Colonic mucosa (tissue), 4 donors: ENCODE measurements at places on chromosomes 1 and 21. TPM values are rescaled to one million over a fixed set of nuclear protein-coding genes. Genes with fewer than 3 reads are reported as not detected.
A peak's percentile ranks its signal among the peaks of the same experiment; 100 is the strongest.

GRCh38 chr1:5151511-5151910, 497.1 kb downstream of the AJAP1 start:
- no peak for DNase-seq

GRCh38 chr1:248618878-248619277, 16.0 kb downstream of the OR2T11 start:
- DNase-seq, result peak; percentile 78

GRCh38 chr1:209219791-209220524, 363.6 kb upstream of the CAMK1G start:
- DNase-seq, result no peak

- no peak for DNase-seq
These were observed 104.9 kb downstream of the NUF2 start for GRCh38 chr1:163426505-163427251.

- DNase-seq, result no peak
These were observed 32.0 kb upstream of the PRDX6 start for GRCh38 chr1:173445164-173445563.

DNA sequence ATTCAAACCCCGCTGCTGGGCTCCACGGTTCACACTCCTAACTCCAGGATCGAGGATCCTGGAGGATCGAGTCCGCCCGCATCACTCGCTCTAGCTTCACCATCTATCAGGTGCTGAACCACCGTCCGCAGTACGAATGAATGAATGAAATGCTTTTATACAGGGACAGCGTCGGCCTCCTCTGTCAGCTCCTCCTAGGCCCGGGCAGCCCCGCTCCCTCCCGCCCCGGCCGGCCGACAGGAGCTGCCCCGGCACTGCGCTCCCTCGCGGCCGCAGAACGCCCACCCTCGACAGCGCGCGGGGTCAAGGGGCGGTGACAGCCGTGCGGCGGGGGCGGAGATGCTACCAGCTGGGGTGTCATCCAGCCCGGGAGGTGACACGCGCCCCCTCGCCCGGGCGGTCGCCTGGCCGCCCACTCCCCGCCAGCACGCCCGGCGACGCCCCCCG, 520 bp downstream of the ZBTB17 start:
- DNase-seq, result peak; percentile 54

DNA sequence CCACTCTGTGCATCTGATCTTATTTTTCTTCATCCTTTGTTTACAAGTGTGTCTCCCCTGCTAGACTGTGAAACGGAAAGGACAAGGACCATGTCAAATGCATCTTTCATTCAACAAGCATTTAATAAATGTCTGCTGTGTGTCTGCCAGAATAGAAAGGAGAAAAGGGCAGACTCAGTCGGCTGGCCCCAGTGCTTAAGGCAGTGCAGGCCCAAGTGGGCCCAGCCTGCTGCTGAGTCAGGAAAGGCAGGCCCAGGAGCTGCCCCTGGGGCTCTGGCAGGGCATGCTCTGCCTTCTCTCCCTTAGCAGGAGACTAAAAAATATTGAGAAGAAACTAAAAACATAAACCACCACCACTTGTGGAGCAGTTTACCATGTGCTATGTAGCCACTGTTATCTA, 38.1 kb downstream of the PLEKHA6 start:
- no peak for DNase-seq

DNA sequence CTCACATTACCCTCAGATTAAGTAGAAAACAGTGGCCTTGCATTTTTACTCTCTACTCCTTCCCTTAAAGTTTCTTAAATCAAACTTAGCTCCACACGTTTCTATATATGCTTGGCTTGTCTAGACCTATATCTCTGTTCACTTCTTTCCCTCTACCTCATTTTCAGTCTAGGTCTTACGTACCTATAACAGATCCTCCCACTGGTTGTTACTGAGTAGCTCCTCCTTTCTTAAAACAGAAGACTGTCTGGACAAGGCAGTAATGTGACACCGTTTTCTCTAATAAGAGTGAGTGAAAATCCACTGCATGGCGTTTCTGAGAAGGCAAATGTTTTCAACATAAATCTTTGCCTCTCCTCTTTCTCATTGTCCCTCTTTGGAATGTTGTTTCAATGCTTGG, 211.7 kb upstream of the POGK start:
- DNase-seq, result no peak

GRCh38 chr1:59078070-59078800, 218.7 kb upstream of the FGGY start:
- no peak for DNase-seq

DNA sequence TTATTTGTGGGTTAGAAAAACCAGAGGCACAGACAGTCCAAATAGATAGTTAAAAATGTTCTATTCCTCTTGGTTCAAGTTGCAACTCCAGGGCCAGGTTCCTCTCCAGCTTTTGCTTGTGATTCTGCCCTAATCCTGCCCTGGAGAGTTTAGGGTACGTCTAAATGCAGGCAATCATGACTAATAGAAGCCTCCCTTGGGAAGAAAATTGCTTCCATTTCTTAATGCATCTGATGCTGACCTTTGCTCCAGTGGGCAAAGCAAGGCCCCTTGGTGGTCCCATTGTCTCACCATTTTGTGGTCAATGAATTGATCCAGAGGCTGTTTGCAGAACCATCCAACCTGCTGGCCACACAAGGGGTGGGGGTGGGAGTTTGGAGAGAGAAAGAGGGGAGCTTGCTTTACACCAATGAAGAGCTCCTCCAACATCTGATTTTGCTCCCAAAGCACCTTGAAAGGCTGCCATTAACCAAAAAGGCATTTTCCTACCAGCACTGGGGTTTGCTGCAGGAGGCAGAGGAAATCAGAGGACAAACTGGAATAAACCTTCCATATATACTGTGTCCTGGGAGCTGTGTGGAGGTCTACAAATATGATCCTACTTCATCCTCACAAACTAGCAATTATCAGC, 31.3 kb downstream of the C8B start:
- no peak for DNase-seq

Gene SPTA1
- total RNA-seq, result not detected

DNA sequence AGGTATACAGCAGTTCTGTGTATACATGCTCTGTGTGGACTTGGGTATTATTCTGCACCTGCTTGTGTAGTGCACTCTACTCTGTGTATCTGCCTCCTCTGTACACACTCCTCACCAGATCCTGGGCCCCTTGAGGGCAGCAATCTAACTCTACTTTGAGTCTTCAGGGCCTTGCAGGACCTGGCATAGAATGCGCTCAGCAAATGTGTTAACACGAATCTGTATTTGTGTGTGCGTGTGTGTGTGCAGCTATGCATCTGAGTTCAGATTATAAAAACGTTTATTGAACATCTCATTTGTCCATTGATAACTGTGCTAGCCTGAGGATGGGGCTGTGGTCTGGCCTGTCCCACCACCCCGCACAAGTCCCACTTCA, 3.9 kb upstream of the MEF2D start:
- no peak for DNase-seq

DNA sequence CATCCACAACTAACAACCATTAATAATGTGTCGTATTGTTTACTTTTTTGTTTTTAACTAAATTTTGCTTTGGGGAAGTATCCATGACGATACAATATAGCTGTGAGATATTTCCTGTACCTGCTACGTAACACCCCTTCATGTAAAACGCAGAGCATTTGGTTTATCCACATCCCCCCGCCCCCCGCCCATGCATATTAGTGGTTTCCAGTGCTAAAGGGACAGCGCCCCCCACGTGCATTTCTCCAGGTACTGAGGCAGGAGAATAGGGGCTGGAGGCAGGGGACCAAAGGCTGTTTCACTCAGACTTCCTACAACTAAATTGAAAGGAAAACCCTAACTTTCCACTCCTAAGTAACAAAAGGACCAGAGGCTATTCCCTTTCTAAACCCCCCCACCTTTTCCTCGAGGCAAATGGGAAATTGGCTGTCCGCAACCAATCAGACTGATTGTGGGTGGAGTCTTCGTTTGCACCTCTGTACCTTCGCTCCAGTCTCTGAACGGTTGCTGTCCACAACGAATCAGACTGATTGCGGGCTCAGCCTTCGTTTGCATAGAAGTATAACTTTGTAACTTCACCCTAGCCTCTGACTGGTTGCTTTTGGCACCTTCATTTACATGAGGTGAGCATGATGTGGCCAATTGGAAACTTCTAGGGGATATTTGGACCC, 12.2 kb upstream of the RIPK4 start:
- DNase-seq, result peak; percentile 51

Gene PLEKHG5
- 19.6 TPM for total RNA-seq

DNA sequence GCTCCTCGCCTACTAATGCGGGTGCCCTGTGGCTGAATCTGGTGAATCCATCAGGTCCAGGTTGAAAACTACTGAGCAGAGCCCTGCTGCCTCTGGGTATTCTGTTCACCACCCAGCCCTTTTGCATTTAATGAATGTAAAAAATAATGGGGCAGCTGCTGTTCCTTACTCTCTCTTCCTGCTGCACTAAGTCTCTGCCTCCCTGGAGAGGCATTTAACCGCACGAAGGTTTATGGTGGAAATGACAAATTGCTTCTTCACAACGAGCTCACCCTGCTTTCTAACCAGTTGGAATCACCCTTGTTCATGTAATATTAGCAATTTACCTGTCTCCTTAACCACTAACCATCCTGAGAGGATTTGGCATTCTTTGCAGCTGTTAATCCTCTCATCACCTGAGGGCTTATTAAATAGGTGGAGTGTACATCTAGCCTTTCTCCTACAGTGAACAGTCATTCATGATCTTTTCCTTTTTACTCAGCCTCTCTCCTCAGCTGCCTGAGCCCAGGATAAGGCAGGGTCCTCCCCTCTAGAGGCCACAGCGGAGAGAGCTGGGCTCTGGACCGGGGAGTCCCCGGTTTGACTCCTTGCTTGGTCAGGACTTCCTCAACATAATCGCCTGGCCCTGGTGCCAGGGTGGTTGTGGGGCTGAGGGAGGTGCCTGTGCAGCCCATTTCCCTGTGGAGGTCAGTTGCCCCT, 97.6 kb downstream of the NOS1AP start:
- DNase-seq, result no peak

DNA sequence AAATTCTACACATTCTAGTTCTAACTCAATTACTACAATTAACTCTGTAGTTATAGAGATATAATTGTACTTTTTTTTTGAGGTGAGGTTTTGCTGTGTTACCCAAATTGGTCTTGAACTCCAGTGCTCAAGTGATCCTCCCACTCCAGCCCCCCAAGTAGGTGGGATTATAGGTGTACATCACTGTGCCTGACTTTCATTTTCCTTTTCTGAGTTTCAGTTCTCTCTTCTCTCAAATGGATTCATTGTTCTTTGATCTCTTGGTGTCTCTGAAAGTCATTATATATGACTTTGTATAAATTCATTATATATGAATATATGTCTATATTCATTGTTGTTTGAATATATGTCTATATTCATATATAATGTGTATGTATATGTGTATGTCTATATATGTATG, 74.0 kb upstream of the GALNT2 start:
- DNase-seq, result no peak

Gene LRRIQ3
- 0.16 TPM for total RNA-seq

DNA sequence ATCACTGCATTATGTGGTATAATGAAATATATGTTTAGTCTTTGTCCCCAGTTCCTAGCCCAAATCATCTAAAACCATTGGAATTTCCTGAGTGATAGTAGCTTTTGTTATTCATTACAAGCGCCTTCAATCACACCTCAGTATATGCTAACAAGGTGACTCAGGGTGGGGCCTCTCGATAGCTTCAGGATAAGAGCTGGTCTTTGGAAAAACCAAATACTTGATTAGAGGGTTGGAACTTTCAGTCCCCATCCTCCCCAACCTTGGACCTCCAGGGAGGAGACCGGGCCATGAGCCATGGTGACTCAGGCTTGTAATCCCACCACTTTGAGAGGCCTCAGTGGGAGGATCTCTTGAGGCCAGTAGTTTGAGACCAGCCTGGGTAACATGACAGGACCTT, 5.1 kb upstream of the BRDT start:
- DNase-seq, result no peak

GRCh38 chr1:234994436-234995295, 134.0 kb downstream of the TOMM20 start:
- DNase-seq, result no peak

GRCh38 chr1:212261361-212261929, 23.8 kb upstream of the PPP2R5A start:
- no peak for DNase-seq

Gene SLC30A7
- 32.8 TPM for total RNA-seq

DNA sequence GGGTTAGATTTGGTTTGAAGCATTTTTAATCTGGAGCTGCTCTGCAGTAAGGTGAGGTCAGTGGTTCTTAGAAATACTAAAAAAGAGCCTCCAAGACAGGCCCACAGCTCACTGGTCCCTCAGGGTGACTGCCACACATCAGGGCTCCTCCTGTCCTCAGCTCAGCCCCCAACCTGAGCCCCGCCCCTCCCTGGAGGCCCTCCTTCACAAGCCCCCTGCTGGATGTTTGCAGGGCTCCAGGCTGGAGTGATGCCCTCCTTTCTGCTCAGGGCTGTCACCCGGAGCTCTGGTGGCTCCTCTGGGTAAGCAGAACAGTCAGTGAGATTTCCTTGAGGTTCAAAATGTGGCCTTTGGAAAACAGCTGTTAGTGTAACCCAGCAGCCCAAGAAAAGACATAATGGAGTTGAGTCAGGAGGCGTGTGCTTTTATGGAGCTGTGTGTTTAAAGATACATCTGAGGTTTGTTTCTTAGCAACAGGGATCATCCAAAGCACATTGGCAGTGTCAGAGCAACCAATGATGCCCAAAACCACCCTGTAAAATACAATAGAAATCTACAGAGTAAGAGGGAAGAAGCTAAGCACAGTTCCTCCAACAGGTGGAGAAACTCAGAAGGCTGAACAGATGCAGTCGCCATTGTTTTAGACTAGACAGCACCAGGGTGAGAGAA, 21.4 kb downstream of the STUM start:
- no peak for DNase-seq

GRCh38 chr1:85450832-85451231, 14.1 kb downstream of the DDAH1 start:
- DNase-seq, result no peak

- DNase-seq, result no peak
These were observed 136.8 kb upstream of the IGSF21 start for GRCh38 chr1:17970757-17971156.

DNA sequence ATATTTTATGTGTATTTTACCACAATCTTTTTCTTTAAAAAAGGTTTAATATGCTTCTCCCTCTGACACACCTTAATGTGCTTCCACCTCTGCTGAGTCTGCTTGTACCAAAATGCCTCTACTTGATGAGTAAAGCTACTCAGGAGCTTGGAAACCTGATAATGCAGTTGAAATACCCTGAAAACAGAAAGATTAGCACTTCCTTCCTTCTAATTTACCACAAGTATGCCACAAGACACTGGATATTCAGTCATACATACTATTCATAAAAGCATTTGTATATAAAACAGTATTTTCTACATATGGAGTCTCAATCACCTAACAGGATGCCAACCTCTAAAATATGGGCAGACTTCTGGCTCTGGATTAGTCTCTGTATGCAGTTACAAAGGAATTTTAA, 55.0 kb downstream of the SLC35D1 start:
- no peak for DNase-seq

Gene KRTAP7-1
- not detected for total RNA-seq

Gene NFASC
- 12.1 TPM for total RNA-seq

Gene HPCAL4
- 0.07 TPM for total RNA-seq
